ENCODE measurements at places on chromosomes 5 and 9. TPM values are rescaled to one million over a fixed set of nuclear protein-coding genes. Genes with fewer than 3 reads are reported as not detected.

- DNase-seq, result no peak
Measured at GRCh38 chr5:9059920-9060691, 485.8 kb downstream of the SEMA5A start.

- DNase-seq, result no peak
Measured at GRCh38 chr5:129020683-129021082, 55.4 kb downstream of the SLC27A6 start.

DNA sequence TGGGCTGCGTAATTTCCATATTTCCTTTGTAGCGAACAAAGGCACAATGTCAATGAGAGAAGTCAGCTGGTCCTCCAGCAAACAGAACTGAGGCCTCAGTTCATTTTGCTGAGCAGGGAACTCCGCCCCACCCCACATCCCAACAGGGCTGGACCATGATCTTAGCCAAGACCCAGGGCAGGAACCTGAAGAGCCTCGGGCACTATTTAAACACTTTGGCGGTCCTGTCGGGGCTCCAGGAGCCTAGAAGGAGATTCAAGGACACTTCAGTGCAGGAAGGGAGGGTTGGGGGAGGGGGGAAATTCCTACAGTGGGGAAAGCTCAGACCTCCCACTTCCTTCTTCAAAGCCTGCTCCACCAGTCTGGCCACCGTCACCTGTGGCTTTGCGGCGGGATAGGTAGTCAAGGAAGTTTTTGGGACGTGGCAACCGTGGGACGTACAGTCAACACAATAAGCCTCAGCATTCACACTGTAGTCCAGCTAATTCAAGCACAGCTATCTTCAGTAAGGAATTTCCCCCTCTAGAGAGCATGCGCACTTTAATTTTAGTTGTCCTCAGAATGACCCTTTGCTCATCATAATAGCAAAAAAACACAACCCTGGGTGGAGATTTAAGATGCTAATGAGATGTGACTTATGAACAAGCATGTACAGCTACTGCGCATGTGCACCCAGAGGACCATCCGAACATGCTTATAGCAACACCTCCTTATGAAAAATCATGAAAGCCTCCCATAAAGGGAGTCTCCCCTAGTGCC is 30.9 kb downstream of the S1PR3 start:
- peak; percentile 45 for DNase-seq

PCDHAC1 gene
- 0.41 TPM for total RNA-seq

DNA sequence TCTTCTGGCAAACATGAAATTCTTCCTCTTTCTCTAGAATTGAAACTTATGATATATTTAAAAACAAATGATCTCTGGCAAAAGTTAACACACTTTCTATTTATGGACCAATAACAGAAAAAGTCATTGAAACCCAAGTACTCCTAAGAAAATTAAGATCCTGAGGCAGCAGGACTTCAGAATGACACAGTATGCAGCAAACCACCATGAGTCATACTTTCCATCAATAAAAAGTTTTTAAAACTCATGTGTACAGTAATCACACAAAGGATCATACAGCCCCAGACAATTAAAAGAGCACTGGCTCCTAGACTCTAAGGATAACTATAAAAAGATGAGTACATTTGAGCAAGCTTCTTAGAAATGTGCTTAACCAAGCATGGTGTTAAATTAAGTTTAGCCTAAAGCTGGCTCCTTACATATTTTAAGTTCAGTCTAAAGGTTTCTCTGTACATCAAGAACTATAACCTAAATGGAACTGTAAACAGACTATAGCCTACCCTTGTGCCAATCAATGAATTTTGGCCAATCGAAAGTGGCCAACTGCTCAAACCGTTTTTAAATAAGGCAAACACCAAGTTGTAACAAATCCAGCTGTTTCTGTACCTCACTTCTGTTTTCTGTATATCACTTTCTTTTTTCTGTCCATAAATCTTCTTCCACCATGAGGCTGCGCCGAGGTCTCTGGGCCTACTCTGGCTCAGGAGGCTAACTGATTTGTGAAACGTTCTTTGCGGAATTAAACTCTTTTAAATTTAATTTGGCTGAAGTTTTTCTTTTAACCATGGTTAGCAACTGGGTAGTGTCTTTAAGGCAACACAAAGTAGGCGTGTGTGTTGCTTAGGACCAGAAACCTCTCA is 232.1 kb upstream of the PIK3R1 start:
- no peak for DNase-seq

DNA sequence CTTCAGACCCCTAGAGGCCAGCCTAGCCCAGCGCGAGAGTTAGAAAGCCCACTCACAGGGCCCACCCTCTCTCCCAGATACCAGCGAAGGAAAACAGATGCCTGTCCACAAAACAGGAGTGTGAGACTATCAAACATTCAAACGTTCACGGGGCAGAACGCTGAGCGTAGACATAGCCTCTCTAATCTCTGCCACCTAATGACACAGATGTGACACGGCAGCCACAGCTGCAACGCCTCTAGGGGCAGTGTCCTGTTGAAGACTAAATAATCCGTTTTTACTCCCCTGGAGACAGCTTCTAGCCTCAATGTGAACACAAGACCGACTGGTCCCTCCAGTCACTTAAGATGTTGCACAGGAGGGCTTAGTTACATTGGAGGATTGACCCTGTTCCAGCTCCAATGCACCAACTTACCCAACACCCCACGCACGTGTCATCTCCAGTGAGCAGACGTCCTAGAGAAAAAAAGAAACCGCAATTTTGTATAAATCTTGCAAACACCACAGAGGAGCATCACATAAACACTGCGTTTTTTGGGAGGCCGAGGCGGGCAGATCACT is 14.3 kb downstream of the DIPK1B start:
- no peak for DNase-seq

GRCh38 chr5:14476786-14477435 is 104.7 kb upstream of the OTULINL start:
- no peak for DNase-seq

- DNase-seq, result no peak
Measured at GRCh38 chr5:68406767-68407241, 191.2 kb downstream of the PIK3R1 start.

DNA sequence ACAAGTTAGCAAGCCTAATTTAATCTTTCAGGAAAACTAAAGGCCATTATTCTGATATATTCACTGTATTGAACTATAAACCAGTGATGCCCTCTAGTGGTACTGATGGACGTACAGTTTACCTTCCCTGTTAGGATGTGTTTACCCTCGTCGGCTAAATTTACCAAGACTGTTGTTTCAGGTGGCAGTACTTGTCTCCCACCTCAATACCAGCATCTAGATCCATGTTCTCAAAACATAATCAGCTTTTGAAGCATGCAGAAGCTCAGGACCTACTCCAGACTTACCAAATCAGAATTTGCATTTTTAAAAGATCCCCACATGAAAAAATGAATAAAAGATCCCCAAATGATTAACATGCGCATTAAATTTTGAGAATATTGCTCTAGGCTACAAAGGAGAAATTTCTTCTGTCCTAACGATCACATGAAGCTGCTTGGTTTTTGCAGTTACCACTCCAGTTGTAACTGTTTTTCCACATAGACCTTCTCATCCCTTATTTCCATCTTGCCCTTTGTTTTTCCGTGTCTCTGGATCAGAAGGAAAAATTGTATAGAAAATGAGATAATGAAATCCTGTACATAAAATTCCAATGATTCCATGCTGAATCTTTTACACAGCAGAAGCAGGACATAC is 3.2 kb upstream of the BAAT start:
- DNase-seq, result peak; percentile 50

ST8SIA4 gene
- 15.0 TPM for total RNA-seq

SLC4A9 gene
- total RNA-seq, result 1.6 TPM

DNA sequence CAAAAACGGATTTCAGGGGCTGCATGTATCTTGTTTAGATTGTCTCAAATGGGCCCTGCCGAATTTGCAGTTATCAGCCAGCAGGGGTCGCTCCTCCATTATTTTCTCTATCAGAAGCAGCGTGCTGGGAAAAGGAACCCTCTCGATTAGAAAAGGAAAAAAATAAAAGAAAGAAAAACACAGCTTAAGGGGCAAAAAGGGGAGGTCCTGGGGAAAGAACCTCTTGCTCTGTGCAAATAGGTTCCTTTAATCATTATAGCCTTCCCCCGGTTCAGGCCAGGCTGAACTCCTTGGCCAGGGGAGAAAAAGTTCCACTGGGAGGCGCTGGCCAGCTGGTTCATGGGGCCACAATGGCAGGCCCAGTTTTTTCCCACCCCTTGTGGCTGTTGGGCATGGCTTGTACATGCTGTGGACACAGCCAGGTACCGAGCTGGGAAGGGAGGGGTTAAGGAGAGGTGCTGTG is 25.0 kb upstream of the CAPSL start:
- DNase-seq, result no peak

DNA sequence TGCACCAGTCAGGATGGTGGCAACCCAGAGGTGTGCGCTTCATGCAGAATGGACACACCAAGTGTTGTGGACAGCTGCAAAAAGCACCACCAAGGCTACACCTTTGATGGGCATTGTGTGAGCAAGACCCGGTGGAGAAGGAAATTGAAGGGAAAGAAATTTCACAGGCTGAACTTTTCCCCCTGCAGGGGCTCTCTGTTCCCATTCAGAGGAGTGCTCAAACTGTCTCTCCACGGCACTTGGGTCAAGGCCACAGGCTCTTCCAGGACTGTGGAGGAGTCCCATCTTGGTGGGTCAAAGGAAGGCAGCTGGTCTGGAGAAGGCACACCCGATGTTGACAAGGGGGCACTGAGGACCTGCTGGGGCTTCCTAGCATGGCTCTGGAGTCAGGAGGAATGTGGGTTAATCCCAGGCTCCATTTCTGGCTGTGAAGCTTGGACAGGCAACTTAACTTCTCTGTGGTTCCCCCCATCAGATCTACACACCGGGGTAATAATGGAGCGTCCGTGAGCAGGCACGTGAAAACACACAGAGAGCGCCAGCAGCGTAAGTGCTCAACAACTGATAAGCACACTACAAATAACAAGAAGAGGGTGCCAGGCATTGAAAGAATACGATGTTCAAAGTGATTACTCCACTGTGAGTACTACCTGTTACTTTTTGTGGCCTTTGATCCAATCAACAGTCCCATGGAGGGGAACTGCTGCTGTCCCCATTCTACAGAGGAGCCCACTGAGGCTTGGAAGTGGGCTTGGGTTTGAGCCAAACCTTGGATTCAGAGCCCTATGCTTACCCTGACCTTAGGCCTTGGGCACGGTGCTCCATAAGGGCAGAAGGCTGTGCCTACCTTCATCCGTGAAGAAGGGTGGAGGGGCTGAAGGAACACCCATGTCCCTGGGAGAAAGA is 34.2 kb upstream of the TIFAB start:
- no peak for DNase-seq

GRCh38 chr5:126513703-126514102 is 81.3 kb downstream of the ALDH7A1 start:
- no peak for DNase-seq

DNA sequence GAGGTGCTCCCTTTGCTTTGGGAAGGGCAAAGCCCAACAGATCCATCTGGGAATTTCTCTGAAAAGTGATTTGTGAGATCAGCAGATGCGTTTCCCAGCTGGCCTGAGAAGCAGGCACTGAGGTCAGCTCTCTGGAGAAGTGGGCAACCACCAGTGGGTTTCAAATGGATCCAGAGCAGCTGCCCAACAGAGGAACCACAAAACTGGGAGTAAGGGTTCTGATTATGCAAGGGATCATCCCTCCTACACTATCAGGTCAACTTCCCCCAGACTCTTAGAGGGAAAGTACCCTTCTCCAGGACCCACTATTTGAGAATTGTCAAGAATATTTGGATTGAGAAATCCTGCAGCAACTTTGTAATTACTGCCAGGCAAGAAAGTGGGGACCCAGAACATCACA is 21.7 kb downstream of the CCL28 start:
- no peak for DNase-seq

GRCh38 chr5:91401175-91401574 is 18.1 kb upstream of the ARRDC3 start:
- DNase-seq, result no peak

DNA sequence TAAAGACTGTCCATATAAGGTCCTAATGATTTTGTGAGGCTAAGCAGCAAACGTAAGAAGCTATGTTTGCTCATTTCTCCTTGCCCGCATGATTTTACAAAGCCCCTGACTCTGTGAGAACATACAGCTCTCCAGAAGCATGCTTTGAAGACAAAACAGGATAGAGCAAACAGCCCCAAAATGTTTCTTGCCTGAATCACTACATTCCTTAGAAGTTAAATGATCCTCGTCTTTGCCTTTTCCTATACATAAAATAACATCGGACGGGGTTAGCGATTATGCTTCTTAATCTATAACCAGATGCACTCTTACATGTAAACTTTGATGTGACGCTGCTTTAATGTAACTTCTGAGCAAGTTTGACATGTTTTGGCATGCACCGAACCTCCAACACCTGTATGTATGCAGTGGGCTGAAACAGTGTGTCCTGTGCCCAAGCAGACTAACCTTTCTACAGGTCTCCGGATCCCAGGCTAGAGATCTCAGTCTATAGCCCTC is 353.7 kb downstream of the CETN3 start:
- DNase-seq, result peak; percentile 37

- no peak for DNase-seq
Measured at GRCh38 chr5:171318026-171318425, 9.0 kb downstream of the TLX3 start.

DNA sequence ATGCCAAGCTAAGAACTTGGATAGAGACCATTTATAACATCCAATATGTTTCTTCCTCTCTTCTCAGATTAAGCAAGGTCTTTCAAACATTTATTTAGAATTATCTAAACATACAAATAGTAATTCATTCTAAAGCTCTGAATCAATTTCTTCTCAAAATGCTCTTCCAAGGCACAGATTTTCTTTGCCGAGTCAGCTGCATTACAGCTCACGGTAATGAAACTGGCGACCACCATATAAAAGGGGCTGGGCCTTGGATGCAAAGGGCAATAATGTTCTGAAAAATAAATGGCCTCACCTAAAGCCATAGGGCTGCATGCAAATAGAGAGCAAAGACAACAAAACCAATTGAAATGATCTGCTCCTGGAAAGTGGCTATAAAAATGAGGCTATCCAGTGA is 63.8 kb downstream of the MED27 start:
- DNase-seq, result no peak

DNA sequence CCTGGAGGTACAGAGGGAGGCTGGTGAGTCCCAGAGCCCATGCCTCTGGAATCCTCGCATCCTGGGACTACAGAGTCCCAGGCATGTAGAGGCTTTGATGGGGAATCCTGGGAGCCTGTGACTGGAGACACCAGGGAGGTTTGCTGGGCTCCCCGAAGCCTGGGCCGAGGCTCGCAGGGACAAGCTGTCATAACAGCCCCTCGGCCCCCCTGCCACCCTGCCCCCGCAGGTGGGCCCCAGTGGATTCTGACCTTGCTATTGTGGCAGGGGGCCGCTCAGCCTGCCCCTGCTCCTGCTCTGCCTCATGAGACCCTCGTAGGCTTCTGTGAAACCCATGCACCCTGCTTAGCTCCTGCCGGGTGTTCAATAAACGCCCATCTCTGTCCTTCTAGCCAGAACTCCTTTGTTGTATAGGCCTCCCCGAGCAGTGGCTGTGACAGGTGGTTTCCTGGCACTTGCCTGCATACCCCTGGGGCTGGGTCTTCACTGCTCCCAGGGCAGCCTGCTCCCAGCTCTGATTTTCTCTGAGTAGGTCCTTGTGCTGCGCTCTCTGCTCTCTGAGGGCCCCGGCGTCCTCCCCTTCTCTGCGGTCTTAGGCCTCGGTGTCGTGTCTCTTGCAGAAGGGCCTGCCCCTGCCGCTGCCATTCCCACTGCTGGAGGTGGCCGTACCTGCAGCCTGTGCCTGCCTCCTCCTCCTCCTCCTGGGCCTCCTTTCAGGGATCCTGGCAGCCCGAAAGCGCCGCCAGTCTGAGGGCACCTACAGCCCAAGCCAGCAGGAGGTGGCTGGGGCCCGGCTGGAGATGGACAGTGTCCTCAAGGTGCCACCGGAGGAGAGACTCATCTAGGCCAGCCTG is 20.4 kb downstream of the CRB2 start:
- DNase-seq, result no peak

Data from tongue (tissue), 3 donors.